ENCODE measurements at places on chromosomes 16 and 17.

- no peak for DNase-seq
These were observed 19.7 kb downstream of the FBXO31 start for GRCh38 chr16:87363771-87364455.

DNA sequence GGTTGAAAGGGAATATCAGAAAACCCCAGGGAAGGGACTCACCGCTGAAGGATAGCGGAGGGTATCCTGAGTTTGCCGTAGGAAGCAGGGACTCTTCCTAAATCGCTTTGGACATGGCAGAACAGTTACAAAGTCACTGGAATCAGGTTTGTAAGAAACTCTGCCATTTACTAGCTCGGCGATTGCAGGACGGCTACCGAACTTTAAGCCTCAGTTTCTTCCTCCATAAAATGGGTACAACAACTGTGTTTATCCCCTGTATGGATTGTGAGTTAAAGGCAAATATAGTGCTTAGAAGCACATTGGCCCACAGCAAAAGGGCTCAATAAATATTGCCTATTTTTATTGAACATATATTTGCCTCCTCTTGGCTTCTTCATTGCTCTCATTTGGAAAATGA, 90.6 kb downstream of the MAF start:
- no peak for DNase-seq

GRCh38 chr16:19005561-19006445, 22.1 kb downstream of the TMC7 start:
- DNase-seq = no peak

GRCh38 chr17:49779739-49780231, 8.7 kb upstream of the KAT7 start:
- DNase-seq = no peak

GRCh38 chr17:28480278-28480677, 6.8 kb downstream of the SLC13A2 start:
- DNase-seq = no peak

- no peak for DNase-seq
These were observed 28.0 kb downstream of the SLC13A5 start for GRCh38 chr17:6684881-6685767.
